ENCODE measurements at places on chromosomes 13 and 19.

- DNase-seq, result no peak
These were observed 30.6 kb downstream of the RAP2A start for GRCh38 chr13:97464561-97464960.

DNA sequence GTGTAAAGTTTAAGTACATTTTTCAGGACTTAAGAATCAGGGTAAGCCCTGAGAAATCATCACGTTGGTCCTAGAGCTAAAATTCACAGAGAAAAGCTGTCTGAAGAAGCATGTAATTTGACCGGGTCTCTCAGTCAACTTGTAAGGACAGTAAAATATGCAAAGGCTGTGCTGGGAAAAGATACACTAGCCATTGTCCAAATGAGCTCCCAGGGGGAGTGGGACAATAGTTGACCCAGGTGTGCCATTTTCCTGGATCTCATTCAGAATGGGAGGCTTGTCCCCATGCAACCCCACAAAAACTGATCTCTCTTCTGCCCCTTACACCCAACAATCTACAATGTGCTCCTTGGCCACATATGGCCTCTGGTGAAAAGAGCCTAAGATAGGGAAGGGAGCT is 437.9 kb downstream of the KLF12 start:
- peak; percentile 54 for DNase-seq

- no peak for DNase-seq
These were observed 2.1 kb upstream of the BSG start for GRCh38 chr19:570251-570686.

- DNase-seq, result no peak
These were observed 1.0 kb downstream of the DIRAS1 start for GRCh38 chr19:2719920-2720776.

DNA sequence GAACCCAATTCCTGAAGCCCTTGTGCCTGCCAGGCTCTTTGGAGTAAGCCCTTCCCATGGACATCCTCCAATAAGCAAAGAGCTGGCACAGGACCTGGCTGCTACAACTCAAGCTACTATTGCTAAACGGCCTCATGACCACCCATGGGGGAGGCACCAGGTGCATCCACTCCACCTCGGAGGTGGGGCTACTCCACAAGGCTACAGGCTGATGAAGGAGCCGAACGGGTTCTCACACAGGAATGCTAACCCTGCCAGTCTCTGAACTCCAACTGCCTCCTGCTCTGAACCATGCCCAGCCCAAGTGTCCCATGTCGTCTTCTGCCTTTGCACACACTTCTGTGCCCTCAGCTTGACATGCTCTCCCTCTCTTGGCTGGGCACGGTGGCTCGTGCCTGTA is 10.0 kb downstream of the SYMPK start:
- no peak for DNase-seq

DNA sequence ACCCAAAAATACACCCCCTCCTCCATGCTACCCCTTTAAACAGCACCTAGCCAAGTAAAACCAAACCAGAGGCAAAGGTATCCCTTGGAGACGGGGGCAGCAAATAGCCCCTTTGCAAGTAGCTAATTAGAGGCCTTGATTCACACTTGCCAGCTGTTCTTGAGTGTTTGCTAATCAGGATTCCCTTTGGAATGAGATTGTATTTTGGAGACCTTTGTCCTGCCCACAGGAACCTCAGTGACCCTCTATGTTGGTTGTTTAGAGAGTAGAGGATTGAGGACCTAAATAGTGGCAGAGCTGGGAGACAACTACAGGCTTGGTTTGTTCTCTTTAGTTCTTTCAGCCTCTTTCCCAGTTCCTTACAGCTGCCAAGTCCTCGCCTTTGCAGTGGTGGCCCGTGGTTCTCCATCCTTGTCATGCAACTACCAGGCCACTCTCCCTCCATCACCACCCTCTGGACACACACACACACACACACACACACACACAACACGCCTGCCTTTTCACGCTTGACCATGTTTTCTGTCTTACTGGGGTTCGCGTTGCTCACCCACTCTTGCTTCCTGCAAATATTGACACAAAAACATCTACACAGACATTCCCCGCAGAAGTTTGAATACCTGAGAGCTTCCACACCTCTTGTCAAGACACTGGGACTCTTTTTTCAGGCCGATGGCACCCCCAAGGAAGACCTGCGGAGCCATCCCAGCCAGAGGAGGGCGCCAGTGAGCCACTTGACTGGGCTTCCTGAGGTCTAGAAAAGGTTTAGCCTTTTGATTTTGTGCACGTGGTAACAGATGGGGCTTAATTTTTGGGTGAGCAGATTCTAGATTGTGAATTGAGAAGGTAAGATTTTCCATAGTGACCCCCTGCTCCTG is 80.0 kb upstream of the GPR183 start:
- DNase-seq, result no peak

DNA sequence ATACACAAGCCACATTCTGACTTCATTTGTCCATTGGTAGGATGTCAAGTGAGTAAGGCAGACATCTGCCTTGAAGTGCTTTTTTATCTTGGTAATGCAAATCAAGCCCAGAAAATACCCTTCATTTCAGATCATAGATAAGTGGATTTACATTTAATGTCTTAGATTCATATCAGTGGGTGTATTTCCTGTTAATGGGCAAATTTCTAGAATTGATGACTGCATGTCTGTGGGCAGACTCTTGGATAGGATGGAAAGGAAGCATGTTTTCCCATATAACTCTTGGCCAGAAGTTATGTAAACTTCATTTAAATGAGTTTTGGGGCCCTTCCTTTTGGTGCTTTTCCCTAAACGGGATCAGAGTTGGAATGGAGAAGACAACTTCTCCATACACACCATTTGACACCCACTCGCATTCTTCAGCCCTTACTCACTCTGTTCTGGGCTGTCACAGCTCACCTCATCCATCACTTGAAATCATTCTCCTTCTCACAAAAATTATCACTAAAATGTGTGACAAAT is 154.6 kb downstream of the FLT1 start:
- DNase-seq, result no peak

DNA sequence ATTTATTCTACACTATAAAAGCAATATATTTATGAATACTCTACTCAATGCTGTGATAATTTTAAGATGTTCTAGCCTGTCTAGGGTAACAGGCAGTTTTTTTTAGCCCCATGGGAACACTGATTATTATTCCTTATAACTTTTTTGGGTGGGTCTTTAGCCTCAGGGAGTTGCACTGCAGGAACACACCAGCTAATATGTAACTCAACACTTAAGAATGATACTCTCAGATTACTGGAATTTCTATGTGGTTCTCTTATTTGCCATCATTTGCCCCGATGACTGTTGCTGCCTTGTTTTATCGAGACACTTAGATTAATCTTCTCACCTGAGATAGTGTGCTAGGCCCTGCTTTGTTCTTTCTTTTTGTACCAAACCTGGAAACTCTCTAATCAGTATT is 396.9 kb upstream of the SLITRK1 start:
- no peak for DNase-seq

- peak; percentile 74 for DNase-seq
These were observed 607 bp upstream of the ZNF566 start for GRCh38 chr19:36489920-36490415.

- no peak for DNase-seq
These were observed 11.9 kb downstream of the PEAK3 start for GRCh38 chr19:2270157-2270422.

GRCh38 chr13:46178821-46179220 is 3.2 kb downstream of the LCP1 start:
- DNase-seq, result no peak

- DNase-seq, result no peak
These were observed 2.2 kb downstream of the CD70 start for GRCh38 chr19:6588508-6589345.

GRCh38 chr19:18972301-18972811 is 31.3 kb upstream of the HOMER3 start:
- no peak for DNase-seq

DNA sequence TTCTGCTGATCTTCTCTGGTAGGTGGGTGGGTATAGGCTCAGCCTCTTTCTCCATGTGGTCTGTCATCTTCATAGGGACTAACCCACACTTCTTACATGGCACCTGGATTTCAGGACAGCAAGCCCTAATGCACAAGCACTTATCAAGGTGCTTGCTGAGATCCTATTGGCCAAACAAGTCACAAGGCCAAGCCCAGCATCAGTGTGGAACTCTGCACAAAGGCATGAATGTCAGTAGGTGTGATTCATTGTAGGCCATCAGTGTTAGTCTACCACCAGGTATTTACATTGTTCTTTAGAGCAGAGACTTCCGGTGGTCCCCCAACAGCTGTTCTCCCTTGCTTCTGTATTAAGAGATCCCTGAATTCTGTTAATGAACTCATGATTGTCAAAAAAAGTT is 8.3 kb upstream of the RB1 start:
- no peak for DNase-seq

DNA sequence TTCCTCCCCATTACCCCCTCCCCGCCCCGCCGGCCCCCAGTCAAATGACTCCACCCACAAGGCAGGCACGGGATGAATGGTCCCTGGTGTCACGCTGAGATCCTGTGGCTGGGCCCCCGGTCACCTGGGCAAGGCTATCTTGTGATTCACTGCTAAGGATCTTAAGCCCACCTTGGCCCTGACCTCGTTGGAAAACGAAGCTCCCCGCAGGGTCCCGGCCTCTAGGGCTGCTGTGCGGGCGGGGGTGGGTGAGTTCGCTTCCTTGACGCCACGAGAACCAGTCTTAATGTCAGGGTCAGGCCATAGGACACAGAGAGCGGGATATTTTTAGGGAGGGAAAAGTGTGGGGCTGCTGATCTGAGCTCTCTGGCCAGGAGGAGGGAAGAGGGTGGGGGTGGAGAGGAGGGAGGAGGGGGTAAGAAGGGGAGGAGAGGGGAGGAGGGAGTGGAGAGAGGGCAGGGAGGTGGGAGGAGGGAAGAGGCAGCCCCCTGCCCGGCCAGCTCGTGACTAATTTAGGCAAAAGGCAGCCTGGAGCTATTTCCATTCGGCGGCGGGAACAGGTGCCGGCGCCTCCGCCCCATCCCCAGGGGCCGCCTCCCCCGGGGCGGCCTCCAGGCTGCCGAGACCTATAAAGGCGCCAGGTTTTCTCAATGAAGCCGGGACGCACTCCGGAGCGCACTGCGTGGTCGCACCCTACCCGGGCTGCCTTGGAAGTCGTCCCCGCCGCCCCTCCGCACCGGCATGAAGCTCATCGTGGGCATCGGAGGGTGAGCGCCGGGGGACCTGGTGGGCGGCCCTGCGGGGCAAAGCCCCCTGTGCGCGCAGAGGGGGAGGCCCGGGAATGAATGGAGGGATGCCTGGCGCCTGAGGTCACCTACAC is at the start of gene NMRK2:
Gene NMRK2, plus strand, starts transcription at position 139 of the 880 bp plus-strand sequence. Its CDS starts 603 bp downstream, at position 742.
- no peak for DNase-seq

DNA sequence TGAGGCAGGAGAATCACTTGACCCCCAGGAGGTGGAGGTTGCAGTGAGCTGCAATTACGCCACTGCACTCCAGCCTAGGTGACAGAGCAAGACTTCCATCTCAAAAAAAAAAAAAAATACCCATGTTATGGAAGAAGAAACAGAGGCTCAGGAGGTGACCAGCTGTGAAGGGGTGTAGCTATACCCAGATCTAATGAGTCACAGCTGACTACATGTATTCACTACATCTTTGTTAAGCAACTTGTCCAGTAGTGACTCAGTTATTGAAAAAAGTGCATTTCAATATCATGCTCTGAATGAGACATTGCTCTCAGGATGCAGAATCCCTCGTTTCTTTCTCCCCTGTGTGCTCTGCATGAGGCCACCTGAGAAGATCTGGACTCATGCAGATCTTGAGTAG is 16.1 kb upstream of the SPART start:
- no peak for DNase-seq

DNA sequence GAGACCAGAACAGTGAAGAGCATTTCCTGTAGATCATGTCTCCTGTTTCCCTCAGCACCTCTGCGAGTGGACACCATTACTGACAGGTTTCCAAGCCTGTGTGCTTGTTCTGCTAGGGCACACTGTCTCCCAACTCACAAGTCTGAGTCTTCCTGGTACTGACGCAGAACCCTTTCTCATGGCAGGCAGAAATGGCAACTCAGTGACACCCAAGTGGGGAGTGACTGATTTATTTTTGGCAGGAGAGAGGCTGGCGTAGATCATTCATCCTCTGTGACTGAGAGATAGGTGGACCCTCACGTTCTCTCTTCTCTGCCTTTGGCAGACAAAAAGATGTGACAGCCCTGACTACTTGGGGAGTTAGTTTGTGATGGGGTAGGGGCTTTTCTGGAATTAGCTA is 183.4 kb downstream of the RFC3 start:
- DNase-seq, result no peak

DNA sequence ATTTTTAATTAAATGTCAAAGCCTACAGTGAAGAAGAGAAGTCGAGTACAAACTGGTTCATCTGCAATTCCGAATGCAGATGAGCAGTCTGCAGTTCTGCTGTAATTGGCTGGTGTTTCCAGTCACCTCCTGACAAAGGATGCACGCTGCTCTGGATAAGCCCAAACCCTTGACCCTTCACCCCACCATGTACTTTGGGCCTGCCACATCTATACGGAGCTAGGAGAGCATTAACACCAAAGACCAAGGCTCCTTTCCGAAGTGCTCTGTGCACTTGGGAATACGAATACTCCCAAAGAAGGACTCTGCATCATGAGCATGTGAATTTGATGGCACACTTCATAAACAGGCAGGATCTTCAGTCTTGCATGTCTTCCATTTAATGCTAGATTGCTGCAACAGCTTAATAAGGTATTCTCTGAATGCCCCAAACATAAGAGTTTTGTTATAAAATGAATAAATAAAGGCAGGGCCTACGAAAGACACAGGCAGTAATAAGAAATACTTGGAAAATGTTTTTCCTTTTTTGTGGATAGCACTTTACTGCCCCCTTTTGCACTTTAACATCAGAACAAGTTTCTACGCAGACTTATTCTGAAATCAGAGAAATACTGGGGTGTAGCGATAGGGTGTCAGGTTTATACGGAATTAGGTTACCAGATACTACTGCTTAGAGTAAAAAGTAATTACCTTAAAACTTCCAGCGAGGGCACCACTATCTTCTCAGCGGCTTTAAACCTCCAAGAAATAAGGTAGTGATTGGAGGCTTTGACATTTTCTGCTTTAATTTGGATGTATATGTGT is 15.0 kb downstream of the EFNB2 start:
- DNase-seq, result no peak

DNA sequence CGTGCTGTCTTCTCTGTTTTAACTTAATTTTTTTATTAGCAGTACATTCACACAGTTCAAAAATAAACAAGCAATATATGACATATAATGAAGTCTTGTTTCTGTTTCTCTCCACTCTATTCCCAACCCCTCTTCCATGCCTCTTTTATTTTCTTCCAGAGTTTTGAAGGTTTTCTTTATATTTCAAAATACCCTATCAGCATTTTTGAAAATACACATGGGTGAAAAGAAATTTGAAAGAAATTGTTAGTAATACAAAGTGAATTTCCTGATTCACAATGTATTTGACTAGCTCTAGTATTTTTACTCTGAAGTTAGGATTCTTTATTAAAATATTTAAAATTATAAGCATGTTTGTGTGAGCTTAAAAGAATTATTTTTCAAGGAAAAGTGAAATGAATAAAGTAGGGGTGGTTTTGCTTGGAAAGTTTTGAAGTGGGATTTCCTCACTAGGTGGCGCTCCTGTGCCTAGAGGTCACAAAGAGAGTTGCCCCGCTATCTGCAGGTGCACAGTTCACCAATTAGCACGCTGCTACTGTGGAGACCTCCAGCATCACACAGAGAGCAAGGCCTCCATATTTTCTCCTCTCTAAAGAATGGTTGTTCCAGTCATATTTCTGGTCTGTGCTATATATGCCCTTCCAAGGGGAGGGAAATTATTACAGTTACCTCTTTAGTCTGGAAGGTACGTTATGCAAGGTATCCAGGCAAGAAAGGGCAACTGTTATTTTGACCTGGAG is 37.6 kb downstream of the SOX21 start:
- peak; percentile 54 for DNase-seq

- DNase-seq, result no peak
These were observed 78.8 kb upstream of the TDRD3 start for GRCh38 chr13:60318186-60318585.

All from NCI-H187 (cell line).